ENCODE measurements at places on chromosomes 1 and 21.

GRCh38 chr1:226864311-226864710 lies 6.1 kb upstream of the PSEN2 start:
- DNase-seq, result no peak

DNA sequence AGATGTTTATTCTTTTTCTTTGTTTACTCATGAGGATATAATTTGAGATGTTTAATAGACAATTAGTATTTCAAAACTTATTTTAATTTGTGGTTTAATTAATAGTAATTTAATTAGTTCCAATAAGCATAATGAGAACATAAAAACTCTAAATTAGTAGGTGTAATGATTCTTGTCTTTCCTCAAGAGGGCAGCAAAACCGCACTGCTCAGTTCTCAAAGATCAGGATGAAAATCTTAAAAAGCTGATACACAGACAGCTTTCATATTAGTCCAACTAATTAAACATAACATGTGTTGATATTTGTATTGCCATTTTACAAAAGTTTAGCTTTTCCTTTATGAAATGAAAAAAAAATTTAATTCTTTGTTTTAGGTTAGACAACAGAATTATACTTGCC lies 106.7 kb upstream of the C21orf91 start:
- no peak for DNase-seq

GRCh38 chr1:76038287-76039004 lies 36.1 kb upstream of the ST6GALNAC3 start:
- DNase-seq, result no peak

DNA sequence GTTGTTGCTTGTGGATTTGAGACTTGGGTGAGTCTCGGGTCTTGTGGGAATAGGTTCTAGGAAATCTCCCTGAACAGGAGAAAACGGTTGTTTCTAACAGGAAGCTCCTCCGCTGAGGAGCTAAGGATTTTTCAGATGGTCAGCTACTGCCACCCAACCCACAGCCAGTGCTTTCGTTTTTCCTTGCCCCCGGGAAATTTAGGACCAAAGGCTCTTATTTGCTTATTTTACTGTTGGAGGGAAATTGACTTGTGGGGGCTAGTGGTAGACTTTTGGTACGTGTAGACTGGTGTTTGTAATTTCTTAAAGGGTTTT lies 792 bp downstream of the SNX7 start:
- no peak for DNase-seq

DNA sequence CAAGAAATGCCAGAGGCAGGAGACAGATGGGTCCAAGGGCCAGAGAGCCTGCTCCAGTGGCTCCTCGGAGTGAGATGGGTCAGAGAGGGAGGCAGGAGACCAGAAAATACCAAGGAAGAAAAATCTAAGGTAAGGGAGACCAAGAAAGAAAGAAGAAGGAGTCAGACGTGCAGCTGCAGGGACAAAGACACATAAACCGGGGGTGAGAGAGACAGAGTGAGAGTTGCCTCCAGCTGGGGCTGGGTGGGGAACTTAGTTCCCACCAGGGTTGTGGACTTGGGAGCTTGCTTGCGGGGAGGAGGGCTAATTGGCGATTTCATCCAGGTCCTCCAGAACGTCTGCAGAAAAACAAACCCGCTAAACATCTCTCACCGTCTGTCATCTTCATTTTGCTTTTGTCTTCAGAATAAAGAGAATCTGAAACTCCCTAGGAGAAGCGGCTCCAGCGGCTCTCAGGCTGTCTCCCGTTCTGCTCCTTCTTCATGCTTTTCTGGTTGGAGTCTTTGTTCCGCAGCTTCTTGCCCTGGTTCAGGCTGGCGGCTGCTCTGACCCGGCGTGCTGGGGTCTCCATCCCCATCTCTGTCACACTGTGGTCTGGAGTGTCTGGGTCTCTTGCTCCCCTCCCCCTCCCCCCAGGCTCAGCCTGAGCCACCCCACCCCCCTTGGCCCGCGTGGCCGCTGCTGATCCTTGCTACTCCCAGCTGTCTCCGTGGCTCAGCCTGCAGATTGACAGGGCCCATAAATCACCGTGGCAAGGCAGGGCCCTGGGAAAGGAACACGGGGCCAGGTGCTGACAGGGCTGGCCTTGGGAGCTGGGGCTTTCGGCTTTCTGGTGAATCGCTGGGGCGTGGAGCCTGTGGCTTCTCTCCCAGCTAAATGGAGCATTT lies 66.6 kb downstream of the UBIAD1 start:
- DNase-seq, result no peak

- no peak for DNase-seq
Observed at GRCh38 chr21:26798856-26799751, 46.1 kb downstream of the ADAMTS1 start.

DNA sequence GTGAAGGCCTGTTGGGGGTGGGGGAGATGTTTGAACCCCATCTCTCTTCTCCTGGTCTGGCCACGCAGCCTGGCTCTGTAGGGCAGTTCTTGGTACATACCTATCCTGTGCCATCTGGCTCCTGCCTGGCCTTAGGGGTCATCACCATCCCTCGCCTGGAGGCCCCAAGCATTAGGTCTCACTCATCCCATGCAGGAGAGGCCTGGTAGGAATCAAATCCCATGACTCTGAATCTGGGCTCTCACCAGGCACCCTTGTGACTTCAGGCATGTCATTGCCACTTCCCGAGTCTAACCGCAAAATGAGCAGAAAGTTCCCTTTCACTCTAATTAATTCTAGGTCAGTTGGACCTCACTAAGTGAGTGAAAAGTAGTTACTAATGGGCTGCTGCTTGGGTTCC lies 37.2 kb downstream of the ETNK2 start:
- DNase-seq, result no peak

DNA sequence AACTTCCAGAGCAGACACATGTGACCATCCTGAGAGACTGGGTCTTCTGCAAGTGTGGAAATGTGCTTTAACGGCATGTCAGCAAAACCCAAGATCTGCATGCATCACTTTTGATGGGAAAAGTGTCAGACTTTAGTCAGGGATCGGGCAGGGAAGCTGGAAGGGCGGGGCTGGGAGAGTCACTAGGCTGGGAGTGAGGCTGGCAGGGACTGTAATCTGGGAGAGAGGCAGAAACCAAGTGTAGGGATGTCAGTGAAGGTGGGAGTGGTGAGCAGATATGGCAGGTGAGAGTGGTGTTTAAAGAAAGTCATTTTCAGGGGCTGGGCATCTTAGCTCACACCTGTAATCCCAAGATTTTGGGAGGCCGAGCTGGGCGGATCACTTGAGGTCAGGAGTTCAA lies 11.3 kb downstream of the CDA start:
- no peak for DNase-seq

Data from stimulated activated CD4-positive, alpha-beta T cell treated with anti-CD3 and anti-CD28 coated beads, Interleukin-4, amount 100 ng/mL, for 48 hours (primary cell).